Kasumi-1 (cell line): ENCODE measurements at places on chromosomes 7 and 10.

- DNase-seq = no peak
These were observed 368.8 kb downstream of the PRPF18 start for GRCh38 chr10:13955409-13956068.

DNA sequence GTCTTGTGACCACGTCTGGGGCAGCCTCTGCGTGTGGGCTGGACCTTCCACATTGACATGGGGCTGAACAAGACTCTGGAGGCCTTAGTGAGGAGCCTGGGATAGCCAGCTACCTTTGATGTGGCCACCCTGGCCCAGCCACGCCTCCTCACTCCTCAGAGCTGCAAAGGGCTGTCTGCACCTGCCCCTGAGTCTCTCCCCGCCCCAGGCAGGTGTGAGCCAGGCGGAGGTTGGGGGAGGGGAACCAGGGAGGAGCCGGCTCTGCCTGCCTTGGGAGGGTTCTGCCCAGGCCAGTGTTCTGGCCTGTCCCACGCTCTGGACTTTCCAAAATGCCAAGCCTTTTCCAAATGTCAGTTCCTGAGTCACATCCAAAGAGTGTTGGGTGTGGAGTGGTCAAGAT lies 72.2 kb downstream of the GTF2IRD1 start:
- no peak for DNase-seq

DNA sequence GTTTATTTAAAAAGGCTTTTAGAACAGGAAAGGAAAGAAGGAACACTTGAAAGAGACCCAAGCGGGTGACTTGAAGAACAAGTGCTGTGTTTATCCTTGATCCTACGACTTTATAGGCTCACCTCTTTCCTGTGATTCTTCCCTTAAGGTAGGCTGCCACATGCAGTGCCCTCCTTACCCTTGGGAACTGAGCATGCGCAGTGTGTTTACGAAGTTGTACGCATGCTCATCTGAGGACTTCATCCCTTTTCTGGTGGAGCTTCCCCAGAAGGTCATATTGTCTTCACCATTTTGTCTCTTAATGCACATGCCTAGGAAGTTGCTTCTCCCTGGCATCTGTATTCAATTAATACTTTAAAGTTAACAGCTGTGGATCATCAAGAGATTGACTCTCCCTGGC lies 49.9 kb upstream of the VOPP1 start:
- no peak for DNase-seq

GRCh38 chr7:129394101-129394500 lies 40.1 kb upstream of the STRIP2 start:
- no peak for DNase-seq

GRCh38 chr10:79130846-79131245 lies 62.1 kb downstream of the ZMIZ1 start:
- no peak for DNase-seq

DNA sequence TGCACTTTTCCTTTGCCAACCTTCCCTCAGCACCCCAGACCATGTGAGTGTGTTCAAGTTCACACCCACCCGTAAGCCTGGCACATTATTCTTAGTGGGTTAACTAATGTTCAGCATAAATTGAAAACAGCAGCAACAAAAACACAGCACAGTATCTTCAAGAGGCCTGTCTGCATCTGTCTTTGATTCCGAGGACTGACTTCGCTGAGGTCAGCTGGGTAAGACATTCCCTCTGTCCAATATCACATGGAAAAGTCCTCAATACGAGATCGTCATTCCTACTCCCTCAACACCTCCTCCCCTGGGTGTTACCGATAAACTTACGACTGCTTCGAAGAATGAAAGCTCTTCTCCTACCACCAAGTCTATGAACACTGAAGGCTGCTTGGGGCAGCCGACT lies 218.8 kb downstream of the SFMBT2 start:
- no peak for DNase-seq
